NCI-H1417 treated with DMSO at 0.1 percent for 48 hours (cell line): ENCODE measurements at places on chromosomes 2 and 18.

- no peak for DNase-seq
These were observed 53.8 kb downstream of the TRAPPC12 start for GRCh38 chr2:3433339-3433699.

GRCh38 chr2:4020153-4020552 is 316.8 kb downstream of the DCDC2C start:
- peak; percentile 44 for DNase-seq

DNA sequence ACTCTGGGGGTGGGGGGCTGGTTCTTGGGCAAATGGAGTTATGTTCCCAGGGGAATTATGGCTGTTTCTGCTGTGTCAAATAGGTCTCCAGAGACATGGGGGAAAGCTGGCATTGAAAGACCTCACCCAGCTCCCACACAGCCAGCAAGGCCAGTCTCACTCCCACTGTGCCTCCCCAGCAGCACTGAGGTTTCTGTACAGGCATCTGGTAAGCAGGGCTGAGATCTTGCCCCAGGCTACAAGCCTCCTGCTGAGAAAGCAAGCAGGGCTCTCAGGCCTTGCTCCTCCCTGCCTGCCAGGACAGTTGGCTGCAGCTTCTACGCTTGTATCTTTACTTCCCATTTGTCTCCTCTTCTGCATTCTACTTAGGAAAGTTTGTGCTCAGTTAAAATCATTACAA is 50.5 kb upstream of the FHOD3 start:
- no peak for DNase-seq

GRCh38 chr18:32271672-32272208 is 81.9 kb downstream of the MEP1B start:
- peak; percentile 14 for DNase-seq

DNA sequence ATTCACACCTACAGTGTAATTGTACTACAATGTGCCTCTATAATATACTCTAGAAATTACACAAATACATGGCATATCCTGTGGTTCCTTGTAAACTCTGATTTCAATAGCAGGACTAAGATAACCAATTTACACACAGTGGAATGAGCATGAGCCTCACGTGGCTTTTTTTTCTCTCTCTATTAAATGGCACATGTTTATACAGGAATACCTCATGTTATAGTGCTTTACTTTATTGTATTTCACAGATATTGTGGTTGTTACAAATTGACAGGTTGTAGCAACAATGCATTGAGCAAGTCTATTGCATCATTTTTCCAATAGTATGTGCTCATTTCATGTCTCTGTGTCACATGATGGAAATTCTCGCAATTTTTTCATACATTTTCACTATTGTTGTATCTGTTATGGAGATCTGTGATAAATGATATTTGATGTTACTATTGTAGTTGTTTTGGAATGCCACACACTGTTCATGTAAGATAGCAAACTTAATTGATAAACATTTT is 260.0 kb downstream of the FSIP2 start:
- no peak for DNase-seq

GRCh38 chr2:98522854-98523253 is 78.2 kb downstream of the INPP4A start:
- DNase-seq, result no peak

GRCh38 chr2:20191714-20192569 is 33.0 kb downstream of the SDC1 start:
- no peak for DNase-seq

GRCh38 chr2:226256709-226257376 is 542.8 kb downstream of the IRS1 start:
- no peak for DNase-seq

DNA sequence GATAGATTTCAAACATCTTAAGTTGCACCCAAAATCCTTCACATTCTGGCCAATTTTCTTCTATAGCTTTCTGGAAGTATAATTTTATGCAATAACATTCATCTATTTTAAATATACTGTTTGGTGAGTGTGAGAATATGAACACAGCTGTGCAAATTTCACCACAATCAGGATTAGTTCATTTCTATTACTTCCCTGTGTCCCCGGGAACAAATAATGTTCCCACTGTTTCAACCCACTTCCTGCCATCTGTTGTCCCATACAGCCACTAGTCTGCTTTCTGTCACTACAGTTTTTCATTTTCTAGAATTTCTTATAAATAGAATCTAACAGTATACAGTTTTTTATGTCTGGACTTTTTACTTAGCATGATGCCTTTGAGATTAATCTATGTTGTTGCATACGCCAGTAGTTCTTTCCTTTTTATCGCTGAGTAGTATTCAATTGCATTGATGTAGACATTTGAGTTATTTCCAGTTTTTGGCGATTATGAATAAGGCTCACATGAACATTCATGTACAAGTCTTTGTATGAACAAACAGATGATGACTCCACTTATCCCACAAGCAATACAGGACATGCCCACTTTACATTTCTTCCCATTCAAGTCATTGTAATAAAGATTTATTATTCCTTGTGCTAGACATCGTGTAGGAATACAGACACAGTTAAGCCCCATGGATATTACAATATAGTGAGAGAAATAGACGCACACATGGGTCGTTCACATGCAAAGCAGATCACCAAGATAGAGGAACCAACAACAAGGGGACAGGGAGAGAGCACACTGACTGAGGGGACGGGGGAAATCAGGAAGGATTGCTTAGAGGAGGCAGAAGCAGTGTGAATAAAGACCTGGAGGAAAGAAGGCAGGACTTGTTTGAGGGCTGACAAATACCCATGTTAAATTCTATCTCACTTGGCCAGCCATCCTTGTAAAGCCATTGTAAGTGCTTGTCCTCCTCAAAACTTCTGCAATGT is 72.9 kb upstream of the PAX8 start:
- DNase-seq, result no peak
